ENCODE measurements at places on chromosomes 3 and 15.

DNA sequence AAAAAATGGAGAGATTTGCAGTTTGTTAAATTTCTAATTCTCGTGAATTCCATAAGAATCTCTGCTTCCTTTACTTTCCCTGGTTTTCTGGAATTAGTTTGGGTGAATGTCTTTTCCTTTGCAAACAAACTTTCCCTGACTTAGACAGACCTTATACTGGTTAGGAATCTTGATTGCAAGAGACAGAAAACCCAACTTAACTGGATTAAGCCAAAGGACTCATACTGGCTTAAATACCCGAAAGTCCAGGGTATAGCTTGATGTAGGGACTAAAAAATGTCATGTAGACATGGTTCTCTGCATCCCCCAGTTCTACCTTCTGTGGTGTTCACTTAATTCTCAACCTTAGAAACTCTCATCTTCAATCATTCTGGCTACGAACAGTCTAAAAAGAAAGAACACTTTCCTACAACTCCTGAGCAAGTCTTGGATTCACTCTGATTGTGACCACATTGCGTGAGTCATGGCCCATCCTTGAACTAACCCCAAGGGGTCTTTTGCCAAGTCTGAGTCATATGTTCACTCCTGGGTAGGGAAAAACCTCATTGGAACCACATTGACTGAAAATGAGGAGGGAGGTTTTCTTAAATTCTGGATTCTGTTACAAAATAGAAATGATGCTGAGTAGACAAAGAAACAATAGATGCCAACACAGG, 136.0 kb upstream of the DAZL start:
- DNase-seq = no peak

DNA sequence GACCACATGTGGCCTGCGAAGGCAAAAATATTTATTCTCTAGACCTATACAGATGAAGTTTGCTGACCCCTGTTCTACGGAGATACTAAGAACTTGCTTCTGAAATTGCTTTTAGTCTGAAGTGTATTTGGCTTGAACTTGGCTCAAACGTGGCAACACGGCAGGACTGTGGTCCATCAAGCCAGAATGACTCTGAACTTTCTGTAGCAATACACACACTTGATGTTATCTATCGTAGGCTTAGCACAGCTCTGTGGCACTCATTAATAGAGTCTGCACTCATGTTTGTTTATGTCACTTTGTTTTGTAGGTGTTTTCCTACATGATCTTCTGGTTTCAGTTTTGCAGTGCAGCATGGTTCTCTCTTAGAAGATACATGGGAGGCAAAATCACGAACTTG, 298.1 kb downstream of the ADAMTS17 start:
- DNase-seq = no peak

- no peak for DNase-seq
Observed at GRCh38 chr3:61847784-61848462, 286.6 kb downstream of the PTPRG start.

GRCh38 chr3:82494977-82495489, 733.6 kb upstream of the GBE1 start:
- no peak for DNase-seq

- no peak for DNase-seq
Observed at GRCh38 chr3:6585360-6585759, 275.6 kb upstream of the GRM7 start.

DNA sequence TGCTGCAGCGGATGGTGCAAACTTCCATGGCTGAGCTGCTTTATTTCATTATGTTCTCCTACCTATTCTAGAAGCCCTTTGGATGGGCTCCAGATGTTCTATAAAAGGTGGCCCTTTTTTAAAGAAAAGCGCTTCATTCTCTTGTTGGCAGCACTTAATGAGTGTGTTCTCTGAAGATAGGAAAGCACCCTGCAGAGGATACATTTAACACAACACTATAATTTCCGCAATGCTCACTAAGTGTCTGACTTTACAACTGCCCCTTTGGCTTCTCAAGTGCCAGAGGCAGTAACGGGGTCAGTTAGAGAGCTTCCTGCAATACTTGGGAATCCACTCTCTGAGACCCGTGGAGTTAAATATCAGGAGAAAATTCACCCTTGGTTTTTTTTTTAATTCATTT, 88.1 kb downstream of the MDFIC2 start:
- DNase-seq = no peak

GRCh38 chr3:188179006-188179966, 25.3 kb downstream of the LPP start:
- no peak for DNase-seq

DNA sequence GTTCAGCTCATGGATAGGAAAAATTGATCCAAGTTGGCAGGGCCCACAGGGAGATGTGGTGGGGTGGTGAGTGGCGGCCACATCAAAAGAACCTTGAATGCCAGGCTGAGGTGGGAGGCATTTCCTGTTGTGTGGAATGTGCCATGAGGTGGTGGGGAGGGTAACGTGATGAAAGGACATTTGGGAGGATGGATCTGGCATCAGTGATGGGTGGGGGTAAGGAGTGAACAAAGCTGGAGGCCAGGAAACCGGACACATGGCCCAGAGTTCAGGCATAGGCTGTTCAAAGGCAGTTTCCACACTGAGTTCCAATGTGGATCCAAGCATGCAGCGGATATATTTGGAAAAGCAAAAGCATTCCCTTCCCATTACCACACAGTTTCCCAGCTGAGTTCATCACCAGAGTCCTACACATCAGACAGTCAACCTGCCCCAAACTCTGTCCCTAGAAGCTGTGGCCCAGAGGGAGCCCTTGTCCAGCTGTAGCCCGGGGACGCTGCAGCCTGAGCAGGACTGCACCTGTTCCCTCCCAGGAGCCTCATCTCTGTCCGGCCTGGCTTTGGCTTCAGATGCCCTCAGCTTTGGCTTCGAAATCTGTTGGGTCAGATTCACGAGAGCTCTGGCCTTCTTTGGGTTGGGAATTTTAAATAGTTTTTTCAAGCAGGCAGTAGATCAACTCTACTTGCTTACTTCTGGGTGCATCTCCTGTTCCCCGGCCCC, 37.8 kb upstream of the GOLGA6B start:
- DNase-seq = no peak

- no peak for DNase-seq
Observed at GRCh38 chr3:158470944-158471638, 99.9 kb upstream of the MLF1 start.

DNA sequence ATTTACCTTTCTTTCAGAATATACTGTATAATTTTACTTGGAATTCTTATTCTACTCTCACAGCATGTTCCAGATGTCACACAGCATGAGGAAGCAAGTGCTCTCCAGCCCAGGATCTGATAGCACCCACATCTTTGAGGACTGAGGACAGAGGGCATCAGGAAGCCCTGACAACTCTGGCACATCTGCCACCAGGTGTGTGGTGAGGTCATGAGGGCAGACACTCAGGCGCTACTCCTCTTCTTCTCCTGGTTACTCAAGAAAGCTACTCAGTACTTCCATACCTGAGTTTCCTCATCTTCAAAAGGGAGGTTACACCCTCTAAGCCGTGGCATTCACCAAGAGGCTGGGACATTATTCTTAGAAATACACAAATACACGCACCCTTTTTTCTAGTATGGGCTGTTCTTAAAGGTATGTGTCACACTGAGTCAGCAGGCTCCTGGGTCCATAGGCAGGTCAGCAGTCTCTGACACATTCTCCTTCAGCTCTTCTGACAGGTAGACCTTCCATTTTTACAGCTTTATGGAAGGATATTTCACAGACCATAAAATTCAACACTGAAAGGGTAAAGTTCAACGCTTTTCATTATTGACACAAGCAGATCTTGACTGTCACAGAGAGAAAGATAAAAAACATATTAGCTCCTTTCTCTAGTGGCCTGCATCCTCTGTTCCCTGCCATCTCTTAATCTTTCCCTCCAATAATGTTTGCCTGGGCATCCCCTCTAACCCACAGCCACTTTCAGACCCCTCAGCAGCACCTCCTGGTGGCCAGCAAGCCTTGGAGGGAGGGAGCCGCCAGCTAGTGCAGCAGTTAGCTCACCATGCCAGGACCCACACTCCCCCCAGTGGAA, 103.2 kb upstream of the TJP1 start:
- DNase-seq = peak; percentile 60

DNA sequence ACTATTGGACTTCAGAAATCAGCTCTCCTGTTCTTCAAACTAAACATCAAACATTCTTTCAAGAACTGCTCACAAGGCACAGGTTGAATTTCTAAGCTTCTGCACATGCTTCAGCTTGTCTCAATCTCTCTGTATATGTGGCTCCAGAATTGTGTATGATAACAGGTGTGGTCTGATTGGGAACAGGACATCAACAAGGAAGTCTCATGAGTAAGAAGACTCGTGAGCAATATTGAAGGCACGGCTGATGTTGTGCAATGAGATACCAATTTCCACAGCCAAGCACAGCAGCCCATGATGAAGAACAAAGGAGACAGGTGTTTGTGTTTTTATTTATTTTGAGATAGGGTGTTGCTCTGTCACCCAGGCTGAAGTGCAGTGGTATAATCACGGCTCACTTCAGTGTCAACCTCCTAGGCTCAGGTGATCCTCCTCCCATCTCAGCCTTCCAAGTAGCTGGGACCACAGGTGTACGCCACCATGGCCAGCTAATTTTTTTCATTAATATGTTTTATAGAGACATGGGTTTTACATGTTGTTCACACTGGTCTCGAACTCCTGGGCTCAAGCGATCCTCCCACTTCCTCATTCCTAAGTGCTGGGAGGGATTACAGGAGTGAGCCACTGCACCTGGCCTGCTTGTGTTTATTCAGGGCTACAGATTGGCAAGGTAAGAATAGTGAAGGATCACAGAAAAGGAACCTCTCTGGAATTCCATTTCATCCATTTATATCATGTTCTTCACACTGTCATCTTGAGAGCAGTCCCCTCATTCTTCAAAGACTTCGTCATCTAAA, 32.2 kb upstream of the ABHD17C start:
- no peak for DNase-seq

DNA sequence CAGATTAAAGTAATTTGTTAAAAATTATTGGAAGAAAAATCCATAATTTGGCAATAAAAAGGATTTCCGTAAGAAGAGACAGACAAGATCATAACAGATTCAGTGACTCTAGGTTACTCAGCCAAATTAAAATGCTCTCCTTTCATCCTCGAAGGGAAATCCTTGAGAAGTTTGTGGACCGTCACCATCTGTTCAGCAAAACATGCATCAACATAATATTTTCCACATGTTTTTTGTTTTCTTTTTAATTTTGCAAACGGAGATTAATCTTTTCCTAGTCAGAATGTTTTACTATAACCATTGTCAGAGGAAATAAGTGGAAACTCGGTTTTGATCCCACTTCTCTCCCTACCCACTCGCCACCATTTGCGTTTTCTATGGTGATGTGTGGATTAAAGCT, 128.3 kb downstream of the TMCO5A start:
- DNase-seq = no peak

DNA sequence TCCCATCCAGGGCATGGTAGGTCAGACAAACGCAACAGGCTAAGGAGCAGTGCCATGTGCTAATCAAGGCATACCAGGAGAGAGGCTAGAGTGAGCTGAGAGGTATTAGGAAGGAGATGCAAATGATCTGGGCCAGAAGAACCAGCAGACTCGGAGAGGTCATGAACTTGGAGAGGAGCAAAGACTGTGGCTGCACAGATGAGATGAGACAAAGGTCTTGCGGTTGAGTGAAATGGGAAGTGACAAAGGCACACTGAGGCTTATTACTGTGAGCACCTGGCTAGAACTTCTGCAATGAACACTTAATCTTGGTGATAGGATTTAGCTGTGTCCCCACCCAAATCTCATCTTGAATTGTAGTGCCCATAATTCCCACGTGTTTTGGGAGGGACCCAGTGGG, 380.2 kb downstream of the ULK4 start:
- DNase-seq = no peak

- no peak for DNase-seq
Observed at GRCh38 chr15:98144388-98144787, 183.9 kb downstream of the ARRDC4 start.

DNA sequence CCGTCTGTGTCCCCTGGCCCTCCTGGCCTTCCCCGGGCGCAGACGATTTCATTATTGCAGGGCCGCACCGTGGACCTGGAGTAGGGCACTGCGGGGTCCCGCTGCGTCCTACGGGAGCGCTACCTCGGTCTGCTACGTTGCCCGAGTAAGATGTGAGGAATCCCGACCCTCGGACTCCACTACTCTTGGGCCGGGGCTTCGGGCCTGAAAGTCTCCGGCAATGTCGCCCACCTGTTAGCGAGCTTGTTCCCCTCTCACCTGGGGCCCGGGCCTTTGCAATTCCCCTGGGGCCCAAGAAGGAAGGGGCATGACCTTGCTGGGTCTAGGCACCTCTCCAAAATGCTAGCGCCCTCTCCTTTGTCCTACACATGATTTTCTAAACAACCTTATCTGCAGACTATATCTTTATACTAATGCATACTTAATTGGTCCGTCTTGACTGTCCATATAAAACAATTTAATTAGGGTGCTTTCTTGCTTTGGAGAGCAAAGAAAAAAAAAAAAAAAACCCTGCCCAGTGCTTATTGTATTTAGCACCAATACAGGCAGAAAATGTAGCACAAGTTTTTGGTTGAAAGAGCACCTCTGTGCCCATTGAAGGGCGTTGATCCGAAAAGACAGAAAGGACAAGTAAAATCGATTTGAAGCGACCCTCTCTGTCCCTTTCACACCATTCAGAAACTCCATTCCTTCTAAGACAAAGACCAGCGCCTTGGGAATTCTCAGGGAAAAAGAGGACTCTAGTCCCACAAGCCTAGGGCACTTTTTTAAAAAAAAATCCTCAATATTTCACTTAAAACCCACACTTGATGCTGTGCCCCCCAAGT, 7.0 kb upstream of the NR2F2 start:
- no peak for DNase-seq

GRCh38 chr15:35023804-35024203, 35.7 kb upstream of the ZNF770 start:
- no peak for DNase-seq

DNA sequence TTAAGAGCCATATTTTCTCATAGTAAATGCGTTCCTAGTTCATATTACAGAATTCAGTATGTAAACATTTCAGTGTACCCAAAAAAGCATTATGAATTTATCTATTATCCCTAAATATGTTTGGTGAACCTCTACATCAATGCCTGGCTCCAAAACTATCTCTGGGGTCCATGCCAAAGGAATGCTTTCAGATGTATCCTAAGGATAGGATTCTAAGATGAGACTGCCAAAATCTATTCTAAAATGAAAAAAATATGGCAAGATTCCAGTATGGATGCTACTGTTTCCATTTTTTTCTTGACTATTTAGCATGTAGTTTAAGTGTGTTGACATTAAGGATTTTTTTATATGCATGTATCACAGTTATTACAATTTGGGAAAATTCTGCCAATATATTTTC, 18.8 kb downstream of the EIF5A2 start:
- DNase-seq = no peak

DNA sequence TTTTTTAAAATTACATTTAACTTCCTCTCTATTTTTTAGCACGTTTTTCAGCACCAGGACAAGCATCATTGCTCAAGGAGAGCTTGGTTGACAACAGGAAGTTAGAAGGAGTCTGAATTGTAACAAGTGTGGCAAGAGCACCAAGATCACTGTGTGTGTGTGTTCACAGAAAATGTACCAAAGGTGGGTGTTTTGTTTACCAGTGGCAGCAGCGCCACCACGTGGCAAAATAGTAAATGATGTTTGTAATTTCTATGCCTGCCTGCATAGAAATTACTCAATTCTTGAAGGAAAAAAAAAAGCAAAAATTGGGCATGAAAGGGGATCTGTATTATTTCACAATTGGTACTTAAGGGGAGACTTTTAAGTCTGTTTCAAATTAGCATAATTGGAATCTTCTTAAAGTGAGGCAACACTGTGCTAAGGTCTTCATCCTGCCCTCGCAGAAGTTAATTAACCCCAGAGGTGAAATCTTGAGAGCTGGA, 7.4 kb upstream of the U2SURP start:
- peak; percentile 38 for DNase-seq

- DNase-seq = no peak
Observed at GRCh38 chr3:126213379-126214028, 33.1 kb upstream of the ALDH1L1 start.

GRCh38 chr3:18215639-18216038, 209.5 kb downstream of the SATB1 start:
- DNase-seq = no peak
